Large intestine (tissue), 12 donors: ENCODE measurements at places on chromosomes 1 and 21. TPM values are rescaled to one million over a fixed set of nuclear protein-coding genes. Genes with fewer than 3 reads are reported as not detected.

- no peaks in the 10 kb centered on the region for H3K27me3 ChIP-seq
- H3K4me1 ChIP-seq, result no peaks in the 10 kb centered on the region
- H3K36me3 ChIP-seq, result no peaks in the 10 kb centered on the region
- no peak overlapping the region for H3K4me3 ChIP-seq
Measured at GRCh38 chr1:77126307-77126706, 92.9 kb downstream of the PIGK start.

- H3K27ac ChIP-seq, result peak overlapping the region; percentile 65
- peaks cover 5% of the 10 kb centered on the region for H3K36me3 ChIP-seq
- DNase-seq, result peak; percentile 71
- H3K27me3 ChIP-seq, result no peaks in the 10 kb centered on the region
Measured at GRCh38 chr1:27436204-27437159, 44.1 kb downstream of the GPR3 start.

DNA sequence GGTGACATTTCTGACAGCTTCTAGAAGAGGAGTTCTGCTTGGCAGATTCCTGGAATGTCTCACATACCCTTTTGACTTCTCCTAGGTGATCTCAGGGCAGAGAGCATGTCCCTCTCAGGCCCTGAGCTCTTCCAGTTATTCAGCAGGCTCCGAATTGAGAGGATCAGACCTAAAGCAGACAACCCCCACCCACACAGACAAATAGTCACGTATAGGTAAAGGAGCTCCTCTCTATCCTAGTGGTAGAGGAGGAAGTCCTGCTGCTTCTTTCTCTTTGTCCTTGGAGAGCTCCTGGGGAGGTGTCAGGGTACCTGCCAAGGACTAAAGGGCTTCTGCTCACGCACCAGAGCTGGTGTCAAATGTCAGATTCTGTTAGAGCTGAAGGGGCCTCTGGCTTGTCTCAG lies 128.1 kb downstream of the IER5 start:
- no peak for DNase-seq
- H3K4me1 ChIP-seq, result no peaks in the 10 kb centered on the region
- no peak overlapping the region for H3K27ac ChIP-seq
- no peaks in the 10 kb centered on the region for H3K36me3 ChIP-seq

DNA sequence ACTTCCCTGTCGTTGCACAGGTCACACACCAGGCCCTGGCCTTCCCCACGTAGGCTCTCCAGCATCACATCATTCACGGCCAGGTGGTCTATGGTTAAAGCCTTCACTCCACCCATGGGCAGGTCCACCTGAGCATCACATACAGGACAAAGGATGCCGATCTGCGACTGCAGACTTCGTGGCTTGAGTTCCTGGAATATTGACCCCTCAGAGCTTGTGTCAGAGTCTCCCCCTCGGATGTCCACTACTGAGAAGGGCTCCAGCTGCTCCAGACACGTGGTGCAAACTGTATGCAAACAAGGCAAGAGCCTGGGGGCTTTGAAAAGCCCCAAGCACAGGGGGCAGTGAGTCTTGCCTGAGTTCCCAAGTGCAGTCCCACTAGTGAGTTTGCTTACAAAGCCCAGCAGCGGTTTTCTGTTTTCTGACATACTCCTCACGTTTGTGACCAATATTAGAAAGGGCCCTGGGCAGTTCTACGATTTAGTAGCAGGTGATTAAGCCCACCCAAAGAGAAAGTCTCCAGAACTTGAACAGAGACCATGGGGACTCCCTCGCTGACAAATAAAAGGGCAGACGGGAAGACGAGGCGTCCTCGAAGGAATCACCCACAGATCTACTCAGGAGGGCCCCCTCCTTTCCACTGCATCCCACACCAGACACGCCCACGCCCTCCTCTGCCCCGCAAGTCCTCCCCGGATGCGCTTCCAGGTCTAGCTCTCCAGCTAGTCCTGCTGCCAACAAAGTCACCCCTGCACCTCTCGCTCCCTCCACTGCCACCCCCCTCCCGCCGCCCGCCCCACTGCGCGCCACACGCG lies 568 bp downstream of the TRIM45 start:
- H3K4me3 ChIP-seq, result peak overlapping the region; percentile 88
- peaks cover 10% of the 10 kb centered on the region for H3K4me1 ChIP-seq
- peak; percentile 29 for DNase-seq
- peak overlapping the region; percentile 86 for H3K27ac ChIP-seq
- no peaks in the 10 kb centered on the region for H3K27me3 ChIP-seq
- H3K36me3 ChIP-seq, result no peaks in the 10 kb centered on the region

- no peaks in the 10 kb centered on the region for H3K27me3 ChIP-seq
- H3K36me3 ChIP-seq, result peaks cover 2% of the 10 kb centered on the region
- H3K4me3 ChIP-seq, result peak overlapping the region; percentile 91
- H3K4me1 ChIP-seq, result peaks cover 3% of the 10 kb centered on the region
- no peak for DNase-seq
Measured at GRCh38 chr1:180503280-180503862, 994 bp upstream of the ACBD6 start.

DNA sequence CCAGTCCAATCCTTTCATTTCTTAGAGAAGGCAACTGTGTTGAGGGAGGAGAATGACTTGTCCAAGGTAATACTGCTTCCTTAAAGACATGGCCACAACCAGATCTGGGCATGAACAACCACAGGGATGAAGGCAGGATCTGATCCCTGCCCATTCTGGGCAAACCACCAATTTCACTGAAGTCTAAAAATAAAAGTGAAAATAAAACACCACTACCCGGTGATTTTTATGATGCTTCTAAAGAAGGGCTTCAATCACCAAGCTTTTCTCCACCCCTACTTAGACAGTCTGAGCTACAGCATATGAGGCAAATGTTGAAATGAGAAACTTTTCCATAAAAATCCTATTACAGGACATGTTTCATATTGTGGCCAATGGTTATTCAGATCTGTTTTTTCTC lies 133.0 kb downstream of the PTPN14 start:
- no peaks in the 10 kb centered on the region for H3K4me1 ChIP-seq
- no peaks in the 10 kb centered on the region for H3K27me3 ChIP-seq
- H3K36me3 ChIP-seq, result no peaks in the 10 kb centered on the region
- no peak for DNase-seq

DNA sequence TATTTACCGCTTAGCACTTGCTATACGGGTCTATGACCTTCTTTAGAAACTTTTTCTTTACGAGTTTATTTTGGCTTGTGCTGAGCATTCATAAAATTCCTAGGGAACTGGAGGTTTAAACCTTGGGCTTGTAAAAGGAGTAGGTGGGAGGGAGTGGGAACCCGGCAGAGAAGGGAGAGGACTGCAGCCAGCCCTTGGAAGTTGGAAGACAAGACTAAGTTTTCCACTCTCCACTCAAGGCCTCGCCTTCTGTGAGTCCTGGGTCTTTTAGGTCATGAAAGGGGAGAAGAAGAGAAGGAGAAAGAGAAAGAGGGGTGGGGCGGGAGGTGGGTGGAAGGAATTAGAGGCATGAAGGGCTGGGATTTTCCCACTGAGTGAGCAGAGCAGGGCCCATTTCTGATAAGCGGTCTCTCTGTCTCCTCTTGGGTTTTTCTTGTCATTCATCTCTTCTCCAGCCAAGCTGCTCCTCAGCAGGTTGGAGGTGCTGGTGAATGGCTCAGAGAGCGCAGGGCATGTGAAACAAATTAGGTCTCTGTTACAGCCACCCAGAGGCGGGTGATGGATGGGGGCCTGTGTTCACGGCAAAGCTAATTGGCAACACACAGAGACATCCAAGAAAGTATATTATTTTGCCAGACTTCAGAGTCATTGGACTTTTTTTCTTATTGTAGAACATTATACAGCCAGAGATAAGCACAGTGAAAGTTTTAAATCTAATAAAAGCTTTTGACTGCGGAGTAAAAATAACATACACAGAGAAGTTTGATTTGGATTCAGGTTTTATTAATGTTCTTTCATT lies 247.3 kb downstream of the FOXD2 start:
- H3K27me3 ChIP-seq, result no peaks in the 10 kb centered on the region
- peaks cover 5% of the 10 kb centered on the region for H3K4me1 ChIP-seq
- H3K27ac ChIP-seq, result no peak overlapping the region
- no peaks in the 10 kb centered on the region for H3K36me3 ChIP-seq
- H3K4me3 ChIP-seq, result no peak overlapping the region

KCNQ4 gene
- 2.2 TPM for polyA plus RNA-seq

CR1 gene
- 0.66 TPM for polyA plus RNA-seq

CFHR1 gene
- 0.16 TPM for polyA plus RNA-seq

ITLN2 gene
- 1.9 TPM for polyA plus RNA-seq

MX2 gene
- polyA plus RNA-seq, result 2.7 TPM

RGS8 gene
- 0.19 TPM for polyA plus RNA-seq

DOP1B gene
- 16.0 TPM for polyA plus RNA-seq
